Endothelial cell (in vitro differentiated cells): ENCODE measurements at places on chromosomes 5 and 9. TPM values are rescaled to one million over a fixed set of nuclear protein-coding genes. Genes with fewer than 3 reads are reported as not detected.

GRCh38 chr9:82988488-82988887 lies 74.5 kb downstream of the RASEF start:
- DNase-seq = no peak

DNA sequence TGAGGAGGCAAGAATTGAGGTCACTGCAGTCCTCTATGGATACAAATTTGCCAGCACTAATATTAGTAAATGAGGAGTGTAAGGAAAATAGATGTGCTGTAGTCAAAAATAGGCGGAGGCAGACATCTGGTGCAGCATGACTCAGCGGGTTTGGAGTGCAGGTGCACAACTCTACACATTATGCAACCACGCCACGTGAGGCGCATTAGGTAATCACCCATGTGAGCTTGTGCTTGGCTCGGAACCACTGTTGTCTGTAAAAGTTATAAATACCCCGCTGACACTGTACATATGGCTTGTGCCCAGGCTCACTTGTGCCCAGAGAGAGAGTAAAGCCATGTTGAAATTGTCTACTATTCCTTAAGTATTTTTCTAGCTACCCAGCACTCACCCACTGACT lies 623.5 kb upstream of the NUDT12 start:
- no peak for DNase-seq

The PSMB7 gene
- total RNA-seq = 180 TPM

The ASS1 gene
- 3.1 TPM for total RNA-seq

- no peak for DNase-seq
Observed at GRCh38 chr5:117590944-117591343, 1016.3 kb upstream of the SEMA6A start.

DNA sequence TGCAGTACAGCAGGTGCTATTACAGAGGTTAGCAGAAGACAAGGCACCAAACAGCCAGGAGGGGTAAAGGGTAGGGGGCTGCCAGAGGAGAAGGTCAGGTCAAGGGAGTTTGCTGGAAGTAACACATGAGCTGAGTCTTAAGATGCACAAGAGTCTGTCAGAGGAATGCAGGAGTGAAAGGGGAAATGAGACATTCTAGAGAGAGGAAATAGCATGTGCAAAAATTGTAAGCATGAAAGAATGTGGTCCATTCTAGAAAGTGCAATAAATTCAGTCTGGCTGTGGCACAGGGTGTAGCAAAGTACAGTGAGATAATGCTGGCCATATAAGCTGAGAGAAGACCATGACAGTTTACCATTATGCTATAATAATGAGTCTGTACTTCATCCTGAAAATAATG lies 6.6 kb downstream of the GOLGA1 start:
- DNase-seq = no peak

DNA sequence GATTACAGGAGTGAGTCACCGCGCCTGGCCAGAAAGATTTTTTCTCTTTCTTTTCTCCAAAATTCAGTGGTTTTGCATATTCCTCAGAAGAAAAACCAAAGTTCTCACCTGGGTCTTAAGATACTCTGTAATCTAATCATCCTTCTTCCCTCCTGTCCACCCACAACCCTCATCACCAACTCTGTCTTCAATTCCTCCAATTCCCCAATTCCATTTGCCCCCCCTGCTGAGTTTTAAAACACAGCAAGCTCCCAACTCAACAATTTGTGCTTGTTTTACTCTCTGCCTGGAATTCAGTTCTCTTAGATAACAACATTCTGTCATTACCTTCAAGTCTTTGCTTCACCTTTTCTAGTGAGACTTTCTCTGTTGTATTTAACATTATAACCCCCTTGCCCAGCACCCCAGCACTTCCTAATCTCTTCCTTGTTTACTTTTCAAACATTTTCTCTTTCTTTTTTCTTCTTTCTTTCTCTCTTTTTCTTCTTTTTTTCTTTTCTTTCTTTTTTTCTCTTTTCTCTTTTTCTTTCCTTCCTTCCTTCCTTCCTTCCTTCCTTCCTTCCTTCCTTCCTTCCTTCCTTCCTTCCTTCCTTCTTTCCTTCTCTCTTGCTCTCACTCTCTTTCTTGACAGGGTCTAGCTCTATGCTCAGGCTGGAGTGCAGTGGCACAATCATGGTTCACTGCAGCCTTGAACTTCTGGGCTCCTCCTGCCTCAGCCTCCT lies 7.8 kb downstream of the TEX48 start:
- no peak for DNase-seq

- no peak for DNase-seq
Observed at GRCh38 chr5:42840842-42841567, 29.3 kb upstream of the SELENOP start.

GRCh38 chr5:118228489-118228888 lies 759.9 kb downstream of the DTWD2 start:
- no peak for DNase-seq

DNA sequence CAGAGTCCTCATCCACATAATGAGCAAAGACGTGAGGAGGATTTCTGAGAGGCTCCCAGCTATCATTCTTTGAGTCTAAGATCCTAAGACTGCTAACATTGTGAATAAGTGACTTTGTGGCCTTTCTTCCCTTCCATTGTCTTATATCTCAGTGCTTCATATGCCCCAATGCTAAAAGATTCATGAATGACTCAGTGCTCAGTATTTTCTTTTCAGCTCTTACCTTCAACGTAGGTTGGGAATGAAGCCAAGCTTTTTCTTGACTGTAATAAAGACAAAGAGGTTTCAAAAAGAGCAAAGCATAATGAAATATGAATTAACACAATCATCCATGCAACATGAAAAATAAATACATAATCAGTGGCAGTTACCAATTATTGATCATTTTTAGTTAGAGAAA lies 146.4 kb downstream of the ENTREP1 start:
- no peak for DNase-seq

- DNase-seq = no peak
Observed at GRCh38 chr5:96001262-96001661, 39.6 kb upstream of the ELL2 start.
